ENCODE measurements at places on chromosomes 4 and X.
A peak's percentile ranks its signal among the peaks of the same experiment; 100 is the strongest.

- no peak for DNase-seq
Measured at GRCh38 chr4:7470522-7471128, 35.9 kb upstream of the PSAPL1 start.

- no peak for DNase-seq
Measured at GRCh38 chr4:6221851-6222760, 21.8 kb upstream of the JAKMIP1 start.

GRCh38 chr4:107164962-107165475 lies 128.9 kb upstream of the DKK2 start:
- DNase-seq, result no peak

- DNase-seq, result no peak
Measured at GRCh38 chr4:11702886-11703557, 274.3 kb upstream of the HS3ST1 start.

DNA sequence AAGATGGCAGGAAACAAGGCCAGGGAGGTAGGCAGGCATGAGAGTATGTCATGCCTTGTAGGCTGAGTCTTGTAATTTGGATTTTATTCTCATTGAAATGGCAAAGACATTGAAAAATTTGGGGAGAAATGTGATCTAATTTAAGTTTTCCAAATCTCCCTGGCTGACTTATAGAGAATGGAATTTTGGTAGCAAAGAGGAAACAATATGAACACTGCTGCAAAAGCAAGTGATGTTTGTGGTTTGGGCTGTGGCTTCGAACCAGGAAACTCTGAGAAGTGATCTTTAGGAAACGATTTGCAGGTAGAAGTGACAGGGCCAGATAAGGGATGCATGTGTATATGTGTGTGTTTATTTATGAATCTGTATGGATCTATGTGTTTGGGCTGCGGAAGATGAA lies 35.6 kb downstream of the ARSJ start:
- no peak for DNase-seq

- no peak for DNase-seq
Measured at GRCh38 chrX:107505223-107505622, 55.8 kb downstream of the FRMPD3 start.

DNA sequence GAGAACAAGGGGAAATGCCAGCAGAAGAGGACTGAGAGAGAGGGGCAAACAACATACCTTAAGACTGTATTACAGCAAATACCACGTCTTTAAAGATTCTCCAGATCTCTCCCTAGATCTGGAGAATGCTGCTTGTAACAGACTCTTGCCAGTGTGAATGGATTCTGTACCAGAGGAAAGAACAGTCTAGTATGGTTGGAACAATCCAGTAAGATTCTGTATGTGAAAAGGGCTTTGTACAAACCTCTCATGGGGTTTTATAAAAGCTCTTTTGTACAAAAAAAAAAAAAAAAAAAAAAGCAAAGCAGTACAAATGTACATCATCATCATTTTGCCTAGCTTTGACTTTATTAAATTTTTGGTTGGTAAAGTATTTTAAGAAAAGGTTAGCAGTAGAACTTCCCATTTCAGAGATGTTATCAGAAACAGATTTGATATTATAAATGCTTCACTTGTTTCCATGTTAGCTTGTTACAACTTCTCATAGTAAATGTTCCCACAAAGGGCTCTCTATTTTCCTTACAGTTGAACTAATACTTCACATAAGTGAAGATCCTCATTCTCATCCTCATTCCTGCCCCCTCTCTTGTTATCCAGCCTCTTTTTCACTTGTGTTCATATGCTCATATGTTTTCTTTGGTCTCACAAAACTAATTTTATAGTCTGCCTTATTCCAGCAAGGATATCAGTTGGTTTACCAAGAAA lies 144.2 kb downstream of the EDA start:
- no peak for DNase-seq

DNA sequence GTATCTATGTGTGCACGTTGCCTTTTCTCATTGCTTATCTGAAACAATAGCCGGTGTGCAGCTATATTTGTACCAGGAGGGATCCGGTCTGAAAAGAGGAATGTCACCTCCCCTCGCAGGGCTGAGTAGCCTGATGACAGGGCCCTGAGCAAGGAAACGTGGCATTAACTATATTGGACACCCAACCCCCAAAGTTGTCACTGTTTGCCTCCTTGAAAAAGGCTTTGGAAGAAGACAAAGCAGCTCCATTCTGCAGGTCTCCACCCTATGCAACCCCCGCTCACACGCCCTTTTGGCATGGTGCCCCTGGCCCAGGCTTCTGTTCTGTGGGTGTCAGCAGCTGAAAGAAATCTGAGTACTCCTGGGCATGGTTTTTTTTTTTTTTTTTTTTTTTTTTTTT lies 8.2 kb downstream of the PRRG3 start:
- DNase-seq, result no peak

GRCh38 chrX:47169726-47170515 lies 23.7 kb upstream of the UBA1 start:
- no peak for DNase-seq

- no peak for DNase-seq
Measured at GRCh38 chrX:3263681-3264126, 82.7 kb downstream of the MXRA5 start.

GRCh38 chrX:146186540-146186939 lies 368.9 kb downstream of the SLITRK2 start:
- no peak for DNase-seq

DNA sequence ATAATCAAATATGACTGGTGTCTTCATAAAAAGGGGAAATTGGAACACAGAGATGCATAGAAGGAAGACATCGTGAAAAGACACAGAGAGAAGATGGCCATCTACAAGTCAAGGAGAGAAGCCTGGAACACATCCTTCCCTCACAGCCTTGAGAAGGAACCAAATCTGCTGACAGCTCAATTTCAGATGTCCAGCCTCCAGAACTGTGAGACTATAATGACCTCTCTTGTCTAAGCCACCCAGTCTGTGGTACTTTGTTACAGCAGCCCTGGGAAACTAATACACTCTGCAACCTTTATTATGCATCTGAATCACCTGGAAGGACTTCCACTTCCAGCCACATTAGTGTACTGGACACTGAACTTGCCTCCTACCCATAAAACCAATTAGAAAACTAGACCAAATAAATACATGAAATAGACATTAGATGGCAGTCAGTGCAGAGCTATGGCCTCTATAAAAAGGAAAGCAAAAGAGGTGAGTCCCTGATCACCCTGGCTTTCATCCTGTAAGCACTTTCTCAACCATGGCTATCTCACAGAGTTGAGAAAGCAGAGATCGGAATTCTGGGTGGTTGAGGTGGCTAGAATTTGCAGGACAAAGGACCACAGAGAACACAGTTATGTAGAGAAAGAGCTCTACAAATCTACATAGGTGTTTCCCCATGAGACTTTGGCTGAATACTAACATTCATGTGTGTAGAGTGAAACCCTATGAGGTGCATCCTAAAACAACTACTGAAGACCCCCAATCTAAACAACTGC lies 25.7 kb downstream of the GAB3 start:
- DNase-seq, result no peak

- no peak for DNase-seq
Measured at GRCh38 chr4:10117359-10118047, 904 bp upstream of the WDR1 start.

GRCh38 chrX:12162420-12162819 lies 24.1 kb downstream of the FRMPD4 start:
- DNase-seq, result no peak

- DNase-seq, result no peak
Measured at GRCh38 chrX:66015152-66015831, 24.6 kb downstream of the VSIG4 start.

- no peak for DNase-seq
Measured at GRCh38 chrX:120774606-120775005, 101.1 kb downstream of the CT47B1 start.

GRCh38 chrX:71082124-71082647 lies 13.5 kb upstream of the FOXO4 start:
- DNase-seq, result no peak

DNA sequence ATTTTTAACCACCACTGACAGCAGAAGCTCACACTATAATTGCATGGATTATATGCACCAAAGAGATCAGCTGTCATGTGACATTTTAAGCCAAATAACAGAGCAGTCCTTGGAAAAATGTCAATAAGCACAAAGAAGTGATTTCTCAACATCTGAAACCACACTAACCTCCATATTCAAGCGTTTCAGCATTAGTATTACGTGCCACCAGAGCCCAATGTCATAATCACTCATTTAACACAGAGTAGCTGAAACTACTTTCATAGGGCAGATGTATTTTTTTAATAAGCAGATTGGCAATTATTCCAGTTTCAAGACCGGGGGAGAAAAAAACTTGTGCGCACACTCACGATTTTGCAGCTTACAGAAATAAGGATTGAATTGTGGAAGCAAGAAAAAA lies 76.6 kb downstream of the SH3KBP1 start:
- no peak for DNase-seq

DNA sequence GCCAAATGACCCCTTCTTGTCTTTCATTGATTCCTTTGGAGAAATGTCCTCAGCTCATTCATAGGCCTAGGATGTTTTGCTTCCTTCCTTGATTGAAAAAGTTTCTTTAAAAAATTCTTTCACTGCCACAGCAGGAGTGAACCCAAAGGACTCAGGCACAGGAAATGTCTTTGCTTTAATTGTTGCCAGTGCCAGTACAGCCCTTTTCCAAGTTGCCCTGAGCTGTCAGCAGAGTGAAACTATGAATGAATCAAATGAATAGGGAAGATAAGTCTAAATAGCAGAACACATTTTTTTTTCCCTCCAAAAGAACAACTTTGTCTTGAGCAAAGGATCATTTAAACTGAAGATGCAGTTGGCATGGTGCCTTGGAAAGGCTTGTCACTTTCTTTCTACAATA lies 63.8 kb upstream of the SLC4A4 start:
- no peak for DNase-seq

DNA sequence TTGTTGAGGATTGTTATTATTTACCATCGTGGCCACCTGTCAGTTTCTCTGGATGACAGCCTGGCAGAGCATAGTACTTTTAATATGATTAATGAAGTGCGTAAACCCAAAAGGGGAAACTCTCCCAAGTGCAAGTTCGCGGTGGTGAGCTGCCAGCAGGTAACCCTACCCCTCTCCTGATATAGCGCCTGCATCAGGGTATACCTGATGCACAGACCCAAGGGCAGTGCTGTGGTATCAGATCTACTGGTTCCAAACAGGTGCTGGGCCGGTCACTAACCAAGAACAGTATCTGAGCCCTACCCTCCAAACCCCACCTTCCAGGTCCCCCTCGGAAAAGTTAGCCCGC lies 1.6 kb downstream of the RNF150 start:
- DNase-seq, result no peak

DNA sequence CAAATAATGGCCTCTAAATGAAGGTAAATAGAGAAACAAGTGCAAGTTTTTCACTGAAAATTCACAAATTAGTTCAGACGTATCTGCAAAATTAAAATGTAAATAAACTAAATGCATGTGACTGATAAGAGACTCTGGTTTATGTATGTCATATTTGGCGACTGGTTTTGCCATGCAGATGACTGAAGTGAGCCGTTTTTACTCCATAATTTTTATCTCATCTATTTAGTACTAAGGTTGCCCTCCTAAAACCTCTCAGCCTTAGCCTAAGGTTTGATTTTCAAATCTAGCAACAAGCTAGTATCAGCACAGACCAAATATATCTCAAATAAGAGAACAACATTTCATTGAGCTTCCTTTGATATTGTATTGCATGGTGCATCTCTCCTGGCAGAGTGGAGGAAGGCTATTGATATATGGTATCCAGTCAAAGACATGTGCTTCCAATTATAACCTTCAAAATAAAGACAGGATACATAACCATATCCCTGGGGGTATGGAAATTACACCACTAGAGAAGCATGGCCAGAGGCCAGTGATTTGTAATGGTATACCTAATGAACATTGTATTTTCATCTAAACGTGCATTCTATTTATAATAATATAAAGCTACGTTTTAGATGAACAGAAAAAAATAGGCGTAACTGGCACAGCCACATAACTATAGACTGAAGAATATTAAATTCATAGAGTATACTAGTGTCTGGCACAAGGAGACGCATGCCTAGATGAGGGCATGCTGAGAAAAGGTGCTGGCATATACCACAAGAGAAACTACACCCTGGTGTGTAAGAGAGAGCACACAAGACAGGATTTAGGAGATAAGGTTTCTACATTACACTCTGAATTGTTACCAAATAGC lies 392.6 kb upstream of the INTU start:
- no peak for DNase-seq

- no peak for DNase-seq
Measured at GRCh38 chr4:115028682-115029410, 84.6 kb downstream of the NDST4 start.

DNA sequence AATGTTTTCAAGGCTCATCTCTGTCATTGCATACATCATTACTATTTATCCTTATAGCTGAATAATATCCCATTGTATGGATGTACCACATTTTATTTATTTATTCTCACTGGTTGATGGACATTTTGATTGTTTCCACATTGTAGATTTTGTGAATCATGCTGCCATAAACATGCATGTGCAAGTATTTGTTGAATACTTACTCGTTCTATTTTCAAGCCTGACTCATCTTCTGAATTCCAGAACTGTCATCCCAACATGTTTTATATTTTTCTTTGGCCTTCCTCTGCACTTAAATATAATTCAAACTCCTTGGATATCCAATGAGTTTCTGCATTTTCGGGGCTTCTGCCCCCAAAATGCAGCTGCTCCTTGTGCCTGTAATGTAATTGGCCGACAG lies 77.6 kb downstream of the MXRA5 start:
- no peak for DNase-seq

GRCh38 chrX:155876704-155877103 lies 4.4 kb upstream of the VAMP7 start:
- no peak for DNase-seq

DNA sequence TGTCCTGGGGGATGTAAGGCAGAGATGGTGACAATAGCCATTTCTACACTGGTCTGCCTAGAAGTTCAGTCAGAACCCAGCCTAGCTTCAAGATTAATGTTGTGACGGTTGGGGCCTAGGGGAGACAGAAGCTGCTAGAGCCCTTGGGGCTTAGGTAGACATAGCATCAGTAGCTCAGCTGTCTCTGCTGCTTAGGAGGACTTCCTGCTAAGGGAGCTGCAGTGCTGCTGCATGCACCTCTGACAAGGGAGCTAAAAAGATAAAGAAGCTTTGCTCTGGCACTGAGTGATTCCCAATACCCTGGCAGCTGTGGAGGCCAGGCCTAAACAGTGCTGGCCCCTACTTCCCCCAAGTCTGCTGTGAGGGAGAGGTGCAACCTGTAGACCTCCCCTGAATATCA lies 116.0 kb downstream of the CT47B1 start:
- no peak for DNase-seq

- no peak for DNase-seq
Measured at GRCh38 chr4:128527351-128527750, 239.7 kb upstream of the PGRMC2 start.

- DNase-seq, result peak; percentile 16
Measured at GRCh38 chr4:8046925-8047541, 107.4 kb upstream of the AFAP1 start.

DNA sequence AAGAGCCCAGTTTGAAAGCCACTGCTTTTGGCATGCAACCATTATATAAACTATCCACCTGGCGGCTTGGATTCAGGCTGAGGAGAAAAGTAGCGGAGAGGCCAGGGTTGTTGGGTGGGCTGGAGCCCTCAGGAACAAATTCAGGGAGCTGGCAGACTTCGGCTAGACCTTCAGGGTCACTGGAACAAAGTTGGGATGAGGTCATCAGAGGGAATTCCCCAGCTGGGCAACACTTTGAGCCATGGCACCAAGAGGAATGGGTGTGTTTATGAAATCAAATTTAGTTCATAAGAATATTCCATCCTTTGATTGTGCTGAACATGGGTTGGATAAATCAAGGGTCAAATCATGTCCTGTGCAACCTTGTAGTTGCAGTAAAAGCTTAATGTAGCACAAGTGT lies 22.0 kb downstream of the MTMR1 start:
- DNase-seq, result no peak

GRCh38 chr4:7725951-7726350 lies 213.7 kb downstream of the AFAP1 start:
- no peak for DNase-seq

Measured in stimulated activated CD8-positive, alpha-beta memory T cell treated with anti-CD3 and anti-CD28 coated beads, Interleukin-15, amount 100 ng/mL, for 4 hours (primary cell).